ENCODE measurements at places on chromosomes 1 and 21.

DNA sequence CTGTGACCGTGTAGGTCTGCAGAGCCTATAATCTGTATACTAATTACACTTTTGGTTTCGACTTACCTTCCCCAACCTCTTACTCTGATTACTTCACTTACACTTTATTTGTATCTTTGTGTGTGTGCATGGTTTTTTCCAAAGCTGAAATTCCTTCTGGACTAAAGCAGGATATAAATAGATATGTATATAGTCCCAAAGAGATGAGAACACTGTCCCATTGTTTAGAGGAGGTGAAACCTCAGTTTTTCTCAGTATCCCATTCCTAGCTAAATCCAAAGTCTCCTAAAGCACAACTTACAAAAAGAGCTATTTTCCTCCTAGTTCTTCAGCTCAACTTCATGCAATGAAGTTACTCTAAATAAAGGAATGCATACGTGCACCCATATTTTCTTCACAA, 442.2 kb downstream of the SMYD3 start:
- DNase-seq, result no peak

DNA sequence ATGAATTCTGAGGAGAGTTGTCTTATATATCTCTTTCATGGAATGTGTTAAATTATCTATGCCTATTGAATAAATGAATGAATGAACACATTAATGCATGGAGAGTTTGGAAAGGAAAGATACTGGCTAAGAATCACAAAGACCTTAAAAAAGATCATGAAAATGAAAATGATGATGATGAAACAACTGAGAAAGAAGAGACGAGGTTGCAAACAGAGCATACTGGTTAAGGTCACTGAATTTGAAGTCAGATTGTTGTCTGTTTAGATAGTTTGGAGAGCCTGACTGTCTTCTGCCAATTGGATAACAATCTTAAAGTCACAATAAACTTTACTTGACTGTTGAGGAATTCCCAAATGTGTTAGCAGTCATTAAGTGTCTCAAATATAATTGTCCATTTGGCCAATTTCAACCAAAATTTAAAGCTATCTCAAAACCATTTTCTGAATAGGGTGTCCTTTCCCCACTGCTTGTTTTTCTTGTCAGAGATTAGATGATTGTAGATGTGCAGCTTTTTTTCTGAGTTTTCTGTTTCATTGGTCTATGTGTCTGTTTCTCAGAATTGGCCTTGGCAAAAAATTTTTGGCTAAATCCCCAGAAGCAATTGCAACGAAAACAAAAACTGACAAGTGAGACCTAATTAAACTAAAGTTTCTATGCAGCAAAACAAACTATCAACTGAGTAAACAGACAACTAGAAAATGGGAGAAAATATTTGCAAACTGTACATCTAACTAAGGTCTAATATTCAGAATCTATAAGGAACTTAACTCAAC, 132.2 kb downstream of the PTGER3 start:
- DNase-seq, result no peak

DNA sequence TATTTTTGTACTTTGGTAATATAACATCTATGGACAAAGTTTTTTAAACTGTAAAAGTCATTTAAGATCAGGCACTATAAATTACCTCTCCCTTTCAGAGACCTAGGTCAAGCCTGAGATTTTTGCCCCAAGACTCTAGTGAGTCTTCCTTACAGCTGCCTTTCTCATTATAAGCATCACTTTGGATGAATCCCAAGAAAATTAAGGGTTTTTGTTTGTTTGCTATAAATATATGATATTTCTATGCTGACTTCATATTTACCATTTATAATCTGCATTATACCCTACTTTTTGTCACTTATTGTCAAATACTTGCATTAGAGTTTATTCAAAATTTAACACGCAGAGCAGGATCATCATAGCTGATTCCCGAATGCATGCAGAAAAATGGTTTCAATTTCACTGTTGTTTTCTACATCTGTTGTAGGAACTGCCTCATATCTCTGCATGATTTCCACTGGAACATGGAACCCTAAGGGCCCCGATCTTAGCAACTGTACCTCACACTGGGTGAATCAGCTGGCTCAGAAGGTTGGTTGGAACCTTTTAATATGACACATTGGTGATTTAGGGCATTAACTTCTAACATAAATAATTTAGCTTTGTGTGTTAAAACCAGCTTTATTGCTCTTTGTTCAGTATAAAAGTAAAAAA, 150.0 kb downstream of the ADGRL2 start:
- no peak for DNase-seq

DNA sequence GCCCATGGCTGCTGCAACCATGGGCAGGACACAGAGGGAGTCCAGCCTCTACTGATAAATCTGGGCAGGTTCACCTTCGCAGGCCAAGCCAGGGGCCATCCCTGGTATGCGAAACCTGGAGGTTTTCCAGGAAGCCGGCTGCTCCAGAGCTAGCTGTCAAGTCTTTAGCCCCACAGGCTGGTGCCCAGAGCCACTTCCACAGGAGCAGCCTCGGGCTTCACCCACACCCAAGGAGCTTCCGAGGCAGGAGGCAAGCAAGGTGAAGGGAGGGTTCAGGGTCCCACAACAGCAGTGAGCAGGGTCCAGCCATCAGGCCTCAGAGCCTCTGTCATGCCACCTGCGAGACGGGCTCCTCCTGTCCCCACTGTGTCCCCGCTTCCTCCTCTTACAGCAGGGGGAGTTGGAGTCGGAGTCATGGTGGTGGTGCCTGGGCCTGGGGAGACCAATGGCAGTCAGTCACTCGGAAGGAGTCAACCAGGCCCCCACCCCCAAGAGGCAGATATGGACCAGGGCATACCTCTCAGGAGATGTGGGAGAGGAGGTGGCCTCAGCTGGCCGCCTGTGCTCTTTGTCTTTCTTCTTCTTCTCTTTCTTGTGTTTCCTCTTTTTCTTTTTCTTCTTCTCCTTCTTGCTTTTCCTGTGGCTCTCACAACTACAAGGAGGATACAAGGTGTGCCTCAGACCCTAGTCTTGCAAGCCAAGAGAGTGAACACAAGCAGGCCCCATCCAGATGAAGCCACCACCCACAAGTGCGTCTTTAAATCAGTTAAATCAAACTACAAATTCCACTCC, 2.1 kb downstream of the C1orf35 start:
- DNase-seq, result no peak

- no peak for DNase-seq
Observed at GRCh38 chr1:151958959-151959358, 34.7 kb downstream of the S100A10 start.

GRCh38 chr1:206699626-206700025, 14.9 kb downstream of the MAPKAPK2 start:
- no peak for DNase-seq

DNA sequence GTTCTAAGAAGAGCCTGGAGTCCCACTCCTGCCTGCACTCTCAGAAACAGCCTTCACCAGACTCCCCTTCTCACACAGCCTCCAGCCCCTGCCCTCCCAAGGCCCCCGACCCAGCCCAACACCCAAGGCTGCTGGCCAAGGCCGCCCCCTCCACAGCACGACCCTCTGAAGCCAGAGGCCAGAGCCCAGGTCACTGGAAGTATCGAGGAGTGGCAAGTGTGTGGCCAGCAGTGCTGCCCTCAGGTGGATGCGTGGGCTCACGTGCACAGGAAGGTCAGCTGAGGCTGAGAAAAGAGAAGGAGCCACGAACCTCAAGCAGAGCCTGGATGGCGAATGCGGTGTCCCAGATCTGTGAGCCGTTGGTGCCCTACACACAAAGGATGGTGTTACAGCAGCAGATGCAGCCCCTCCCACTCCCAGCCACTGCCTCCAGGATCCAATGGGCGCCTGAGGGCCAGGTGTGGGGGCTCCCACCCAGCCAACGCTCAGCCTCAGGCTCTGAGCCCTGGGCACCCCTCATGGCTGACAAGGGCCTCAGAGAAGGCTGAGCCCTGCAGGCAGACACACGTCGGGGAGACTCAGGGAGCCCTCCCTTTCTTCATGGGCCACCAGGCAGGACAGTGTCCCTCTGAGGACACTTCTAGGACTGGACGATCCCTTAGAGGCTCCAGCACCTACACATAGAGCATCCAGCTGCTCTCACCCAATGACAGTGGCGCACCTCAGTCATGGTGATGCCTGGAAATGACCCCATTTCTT, 18.0 kb downstream of the LSS start:
- no peak for DNase-seq

GRCh38 chr1:183543619-183544204, 46.5 kb downstream of the NCF2 start:
- DNase-seq, result no peak

DNA sequence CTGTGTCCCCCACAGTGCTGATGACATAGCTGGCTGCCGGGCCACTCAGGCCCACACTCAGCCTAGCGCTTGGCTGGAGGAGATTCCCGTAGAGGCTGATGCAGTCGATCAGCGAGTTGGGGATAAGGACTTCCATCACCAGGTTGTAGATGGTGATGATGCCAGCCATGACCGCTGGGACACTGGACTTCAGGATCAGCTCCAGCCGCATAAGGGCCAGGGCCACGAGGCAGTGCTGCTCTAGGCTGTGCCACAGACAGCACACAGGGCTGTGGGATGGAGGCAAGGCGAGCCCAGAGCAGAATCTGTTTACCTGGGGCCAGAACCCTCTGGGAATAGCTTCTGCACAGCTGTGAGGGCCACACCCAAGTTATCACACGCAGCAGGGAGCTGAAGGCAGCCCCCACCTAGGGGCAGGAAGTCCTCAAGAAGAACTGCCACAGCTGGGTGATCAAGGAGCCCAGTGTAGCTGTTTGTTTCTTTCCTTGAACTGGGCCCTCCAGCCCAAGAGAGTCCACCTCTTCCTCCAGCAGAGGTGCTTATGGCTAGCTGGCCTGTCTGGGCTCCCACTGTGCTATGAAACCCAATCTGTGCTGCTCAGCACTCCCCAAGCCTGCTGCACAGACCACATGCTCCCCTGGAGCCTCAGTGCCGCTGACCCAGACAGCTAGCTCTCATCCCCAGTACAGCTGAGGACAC, 6.2 kb downstream of the SLC2A1 start:
- DNase-seq, result no peak

GRCh38 chr1:5164158-5164557, 509.7 kb downstream of the AJAP1 start:
- DNase-seq, result no peak

DNA sequence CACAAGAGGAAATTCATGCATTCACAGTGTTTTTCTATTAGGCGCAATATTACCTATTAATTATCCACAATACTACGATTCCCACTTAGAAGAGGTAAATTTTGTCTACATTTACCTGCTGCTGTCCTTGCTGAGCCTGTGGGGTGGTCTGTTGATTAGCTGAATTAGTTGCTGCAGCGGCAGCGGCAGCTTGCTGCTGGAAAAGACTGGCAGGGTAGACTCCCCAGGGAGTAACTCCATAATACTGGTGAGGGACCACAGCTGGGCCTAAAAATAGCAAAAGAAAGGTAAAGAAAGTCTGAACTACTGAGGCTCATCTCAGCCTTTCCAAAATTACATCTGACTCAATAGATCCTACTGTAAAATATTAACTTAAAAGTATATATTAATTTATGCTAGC, 66.0 kb upstream of the SDC3 start:
- no peak for DNase-seq

DNA sequence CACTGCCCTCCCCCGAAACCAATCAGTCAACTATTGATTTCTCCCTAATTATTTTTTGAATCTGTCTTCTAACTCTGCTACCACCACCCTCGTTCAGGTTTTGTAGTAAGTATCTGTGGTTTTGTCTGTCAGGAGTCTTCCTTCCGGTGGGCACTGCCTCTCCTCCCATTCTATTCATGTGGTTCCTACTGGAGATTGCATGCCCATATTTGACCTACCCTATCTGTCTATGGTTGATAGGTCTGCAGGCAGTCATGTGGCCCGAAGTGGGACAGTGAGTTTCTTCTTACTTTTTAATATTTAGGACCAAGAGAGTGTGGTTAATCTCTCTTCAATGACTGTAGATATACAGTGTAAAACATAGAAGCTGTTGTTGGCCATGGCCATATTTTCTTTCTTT, 17.8 kb upstream of the MAST2 start:
- no peak for DNase-seq

DNA sequence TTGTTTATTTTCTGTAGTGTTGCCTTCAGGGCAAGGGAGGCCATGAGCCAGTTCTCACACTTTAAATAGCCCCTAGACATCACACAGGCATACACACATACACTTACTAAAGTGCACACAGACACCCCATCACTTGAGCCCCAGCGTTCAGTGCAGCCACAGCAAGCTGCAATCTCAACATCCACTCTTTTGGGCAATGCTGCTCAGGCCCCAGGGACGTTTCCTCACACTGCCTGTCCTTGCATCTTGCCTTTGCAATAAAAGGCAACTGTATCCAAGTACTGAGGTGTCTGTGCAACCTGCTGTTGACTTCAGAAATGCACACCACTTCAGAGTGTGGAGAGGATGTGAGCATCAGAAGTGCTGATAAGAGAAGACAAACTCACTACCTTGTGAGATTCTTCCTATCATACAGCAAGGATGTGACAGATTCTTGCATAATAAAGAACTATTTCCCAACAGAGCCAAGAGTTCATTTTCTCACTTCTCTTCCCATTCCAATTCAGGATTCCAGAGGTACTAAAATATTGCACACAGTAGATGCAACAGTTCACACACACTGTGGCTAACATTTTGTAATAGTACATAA, 36.2 kb downstream of the IRF2BP2 start:
- no peak for DNase-seq

- DNase-seq, result no peak
Observed at GRCh38 chr1:182145441-182145840, 83.9 kb upstream of the ZNF648 start.

DNA sequence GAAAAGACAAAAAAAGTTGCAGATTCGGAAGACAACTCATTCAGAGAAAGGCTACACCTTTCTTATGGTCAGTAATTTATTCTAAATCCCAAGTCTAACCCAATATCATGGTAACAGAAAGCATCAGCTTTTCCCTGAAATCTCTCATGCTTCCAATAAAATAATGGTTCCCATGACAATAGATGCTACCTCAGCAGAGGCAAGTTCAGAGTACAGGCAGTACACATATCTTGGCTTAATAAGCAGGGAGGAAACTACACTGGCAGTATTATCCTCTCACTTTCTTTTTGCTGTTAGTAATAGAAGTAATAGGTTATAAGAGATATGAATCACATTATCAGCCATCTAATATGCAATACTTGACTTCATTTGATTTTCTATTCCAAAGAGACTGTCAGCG, 137.1 kb downstream of the DPYD start:
- no peak for DNase-seq

DNA sequence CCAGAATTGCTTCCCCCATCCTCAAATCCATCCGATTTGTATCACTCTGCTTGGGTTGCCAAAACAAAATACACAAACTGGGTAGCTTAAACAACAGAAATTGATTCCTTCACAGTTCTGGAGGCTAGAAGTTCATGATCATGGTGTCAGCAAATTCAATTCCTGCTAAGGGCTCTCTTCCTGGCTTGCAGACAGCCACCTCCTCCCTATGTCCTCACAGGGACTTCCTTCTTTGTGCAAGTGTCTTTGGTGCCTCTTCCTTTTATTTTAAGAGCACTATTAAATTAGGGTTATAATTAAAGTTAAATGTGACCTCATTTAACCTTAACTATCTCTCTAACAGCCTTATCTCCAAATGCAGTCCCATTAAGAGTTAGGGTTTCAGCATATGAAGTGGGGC, 112.8 kb downstream of the PLPP3 start:
- no peak for DNase-seq
